Natural killer cell (primary cell): ENCODE measurements at places on chromosomes 3 and 15. TPM values are rescaled to one million over a fixed set of nuclear protein-coding genes. Genes with fewer than 3 reads are reported as not detected.
A peak's percentile ranks its signal among the peaks of the same experiment; 100 is the strongest.

TERC gene
- total RNA-seq = 2.7 TPM

AGBL1 gene
- not detected for total RNA-seq

UROC1 gene
- not detected for total RNA-seq

TLR9 gene
- total RNA-seq = not detected

DUOXA2 gene
- total RNA-seq = not detected

PIAS1 gene
- total RNA-seq = 99.2 TPM

DNA sequence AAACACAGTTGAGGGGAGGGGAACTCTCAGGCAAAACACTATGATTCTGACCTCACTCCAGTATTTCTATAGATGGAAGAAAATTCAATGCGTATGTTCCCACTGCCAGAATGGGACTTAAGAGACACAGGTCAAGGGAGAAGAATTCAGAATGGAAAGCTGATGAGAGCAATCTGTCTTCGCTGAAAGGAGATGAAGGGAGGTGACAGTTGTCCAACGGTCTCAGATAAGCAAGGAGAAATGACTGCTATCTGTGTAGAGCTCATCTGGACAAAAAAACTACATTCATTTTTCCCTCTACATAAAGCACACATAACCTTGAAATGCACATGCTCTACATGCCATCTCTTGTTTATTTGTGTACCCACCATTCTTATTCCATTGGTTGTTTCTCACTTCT lies 405.1 kb downstream of the LSAMP start:
- no peaks in the 10 kb centered on the region for H3K4me1 ChIP-seq
- no peak for DNase-seq
- H3K27ac ChIP-seq = no peak overlapping the region
- H3K4me3 ChIP-seq = no peak overlapping the region

DNA sequence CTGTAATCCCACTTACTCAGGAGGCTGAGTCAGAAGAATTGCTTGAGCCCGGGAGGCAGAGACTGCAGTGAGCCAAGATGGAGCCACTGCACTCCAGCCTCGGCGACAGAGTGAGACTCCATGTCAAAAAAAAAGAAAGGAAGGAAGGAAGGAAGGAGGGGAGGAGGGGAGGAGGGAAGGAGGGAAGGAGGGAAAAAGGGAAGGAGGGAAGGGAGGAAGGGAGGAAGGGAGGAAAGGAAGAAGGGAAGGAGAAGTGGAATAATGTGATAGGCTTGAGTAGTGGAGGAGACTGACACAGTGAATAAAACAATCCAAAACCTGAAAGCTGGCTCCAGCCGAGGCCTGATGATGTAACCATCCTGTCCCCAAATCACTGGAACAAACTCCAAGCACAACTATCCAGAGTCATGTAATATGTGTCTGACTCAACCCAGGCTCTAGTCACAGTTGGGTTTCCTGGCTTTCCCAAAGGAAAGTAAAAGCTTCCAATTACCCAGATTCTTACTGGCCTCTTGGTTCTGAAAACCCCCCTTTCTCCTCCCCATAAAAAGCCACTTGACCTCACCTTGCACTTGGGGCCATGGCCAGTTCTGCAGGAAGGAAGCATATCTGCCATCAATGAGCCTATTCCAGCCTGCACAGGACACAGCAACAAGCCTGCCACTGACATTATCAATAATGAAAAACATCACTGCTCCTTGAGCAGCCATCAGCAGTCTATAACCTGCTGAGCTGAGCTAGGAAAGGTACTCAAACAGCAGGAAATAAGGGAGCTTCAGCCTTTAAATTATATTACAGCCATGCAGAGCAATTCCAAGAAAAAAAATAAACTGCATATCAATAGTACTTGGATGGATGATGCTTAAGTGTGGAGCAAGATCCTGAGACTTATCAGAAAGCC lies 48.3 kb downstream of the MB21D2 start:
- no peaks in the 10 kb centered on the region for H3K36me3 ChIP-seq
- DNase-seq = no peak
- H3K4me3 ChIP-seq = no peak overlapping the region
- H3K4me1 ChIP-seq = no peaks in the 10 kb centered on the region
- H3K27me3 ChIP-seq = no peaks in the 10 kb centered on the region
- H3K27ac ChIP-seq = no peak overlapping the region

GRCh38 chr3:77186728-77187127 lies 146.8 kb downstream of the ROBO2 start:
- H3K27me3 ChIP-seq = no peaks in the 10 kb centered on the region
- no peak overlapping the region for H3K27ac ChIP-seq
- no peaks in the 10 kb centered on the region for H3K36me3 ChIP-seq
- H3K4me3 ChIP-seq = no peak overlapping the region
- DNase-seq = no peak

- no peaks in the 10 kb centered on the region for H3K36me3 ChIP-seq
- peak overlapping the region; percentile 78 for H3K27ac ChIP-seq
- peak overlapping the region; percentile 93 for H3K4me3 ChIP-seq
- no peaks in the 10 kb centered on the region for H3K27me3 ChIP-seq
These were observed 930 bp upstream of the PPM1L start for GRCh38 chr3:160754855-160755747.

GRCh38 chr3:172221547-172221946 lies 182.2 kb downstream of the FNDC3B start:
- peaks cover 6% of the 10 kb centered on the region for H3K4me1 ChIP-seq
- H3K27ac ChIP-seq = no peak overlapping the region
- H3K27me3 ChIP-seq = no peaks in the 10 kb centered on the region
- no peak overlapping the region for H3K4me3 ChIP-seq
- no peak for DNase-seq

DNA sequence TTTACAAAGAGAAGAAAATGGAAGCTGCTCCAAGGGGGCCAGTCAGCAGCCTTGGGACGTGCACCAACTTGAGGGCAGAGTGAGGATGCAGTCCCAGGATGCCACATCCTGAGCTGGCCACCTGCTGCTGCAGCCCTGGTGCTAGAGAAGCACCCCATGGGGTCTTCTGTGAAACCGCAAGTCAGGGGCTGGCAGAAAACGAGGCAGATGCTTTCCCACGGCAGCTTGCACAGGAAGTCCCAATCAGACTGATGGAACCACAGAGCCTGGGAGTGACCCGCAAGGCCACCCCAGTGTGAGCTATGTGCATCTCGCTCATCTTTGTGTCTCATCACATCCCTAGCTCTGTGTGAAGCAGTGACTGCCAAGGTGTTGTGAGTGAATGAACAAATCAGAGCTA lies 76.5 kb downstream of the NUP210 start:
- peaks cover 67% of the 10 kb centered on the region for H3K36me3 ChIP-seq
- H3K4me3 ChIP-seq = no peak overlapping the region
- peaks cover 54% of the 10 kb centered on the region for H3K4me1 ChIP-seq
- H3K27me3 ChIP-seq = no peaks in the 10 kb centered on the region

- H3K27ac ChIP-seq = no peak overlapping the region
- H3K4me3 ChIP-seq = no peak overlapping the region
- no peaks in the 10 kb centered on the region for H3K27me3 ChIP-seq
- no peak for DNase-seq
These were observed 167.6 kb downstream of the ECT2 start for GRCh38 chr3:172918165-172918564.

DNA sequence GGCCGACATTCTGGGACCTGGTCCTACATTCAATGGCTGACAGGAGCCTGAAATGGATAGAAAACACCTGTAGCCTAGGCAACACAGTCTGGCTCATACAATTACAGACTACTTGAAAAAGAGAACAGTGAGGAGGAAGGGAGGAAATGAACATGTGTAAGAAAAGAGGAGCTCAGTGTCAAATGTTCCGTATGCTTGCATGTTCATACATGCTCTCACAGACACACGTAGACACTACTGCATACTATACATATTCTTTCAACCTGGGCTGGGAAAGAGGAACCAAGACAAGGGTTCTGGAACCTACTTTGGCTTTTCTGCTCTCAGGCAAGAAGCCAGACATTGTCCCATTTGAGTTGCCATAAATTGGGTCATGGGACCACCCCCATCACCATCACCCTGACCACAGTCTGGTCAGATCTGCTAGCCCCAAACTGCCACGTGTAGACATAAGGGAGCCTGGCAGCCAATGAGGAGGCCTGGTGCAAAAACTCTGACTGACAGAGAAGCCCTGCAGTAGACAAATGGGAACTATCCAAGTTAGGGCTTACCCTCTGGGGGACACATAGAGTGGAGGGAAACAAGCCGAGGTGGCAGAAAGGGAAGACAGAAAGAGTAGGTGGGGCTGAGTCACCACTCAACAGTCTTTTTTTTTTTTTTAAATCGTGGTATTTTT lies 310.0 kb downstream of the SHQ1 start:
- no peaks in the 10 kb centered on the region for H3K36me3 ChIP-seq
- no peak overlapping the region for H3K4me3 ChIP-seq
- DNase-seq = no peak
- H3K27ac ChIP-seq = no peak overlapping the region

GRCh38 chr15:76011627-76012551 lies at the start of gene NRG4:
TSS of gene NRG4 (minus strand) at chr15:76012424. CDS start at chr15:76011230, 1,194 bp downstream.
- H3K27ac ChIP-seq = no peak within 1 kb of the TSS
- no peaks in the 10 kb centered on the region for H3K36me3 ChIP-seq
- H3K4me3 ChIP-seq = no peak within 1 kb of the TSS
- no peaks in the 10 kb centered on the region for H3K4me1 ChIP-seq
- no peak for DNase-seq

DNA sequence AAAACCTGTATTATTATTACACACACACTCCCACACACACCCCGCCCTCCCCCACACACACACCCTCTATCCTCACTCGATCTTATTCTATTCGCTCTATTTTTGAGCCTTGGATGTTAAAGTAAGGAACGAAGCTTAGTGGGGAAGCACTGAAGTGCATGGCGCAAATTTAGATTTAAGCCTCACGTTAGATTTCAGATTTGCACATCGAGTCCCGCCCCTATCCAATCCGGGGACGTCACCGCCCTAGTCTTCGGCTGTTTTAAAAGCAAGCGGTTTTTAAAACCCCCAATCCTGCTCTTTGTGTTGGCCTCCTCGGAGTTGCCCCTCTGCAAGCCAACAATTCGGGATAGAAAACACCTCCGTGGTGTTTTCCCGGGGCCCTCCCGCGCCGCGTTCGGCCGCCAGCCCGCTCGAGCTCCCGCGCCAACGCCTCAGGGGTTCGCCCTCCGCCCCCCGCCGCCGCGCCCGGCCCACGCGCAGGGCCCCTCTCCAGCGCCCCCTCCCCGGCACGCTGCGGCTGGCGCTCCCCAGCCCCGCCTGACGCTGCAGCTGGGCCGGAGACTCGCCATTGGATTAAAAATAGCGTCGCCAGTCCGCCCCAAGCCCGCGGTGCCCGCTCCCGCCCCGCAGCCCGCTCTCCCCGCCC lies at the start of gene USP13:
Gene USP13 (plus strand): TSS at position 594 of the 649 bp plus-strand sequence. CDS start 186 bp downstream, outside the sequence.
- DNase-seq = peak; percentile 80
- peak within 1 kb of the TSS; percentile 88 for H3K4me3 ChIP-seq
- H3K4me1 ChIP-seq = peaks cover 16% of the 10 kb centered on the region
- no peaks in the 10 kb centered on the region for H3K36me3 ChIP-seq
- no peaks in the 10 kb centered on the region for H3K27me3 ChIP-seq

GRCh38 chr15:81271761-81272644 lies 51.9 kb downstream of the STARD5 start:
- H3K27ac ChIP-seq = no peak overlapping the region
- no peaks in the 10 kb centered on the region for H3K27me3 ChIP-seq
- H3K4me1 ChIP-seq = no peaks in the 10 kb centered on the region
- no peak for DNase-seq
- H3K36me3 ChIP-seq = no peaks in the 10 kb centered on the region

DNA sequence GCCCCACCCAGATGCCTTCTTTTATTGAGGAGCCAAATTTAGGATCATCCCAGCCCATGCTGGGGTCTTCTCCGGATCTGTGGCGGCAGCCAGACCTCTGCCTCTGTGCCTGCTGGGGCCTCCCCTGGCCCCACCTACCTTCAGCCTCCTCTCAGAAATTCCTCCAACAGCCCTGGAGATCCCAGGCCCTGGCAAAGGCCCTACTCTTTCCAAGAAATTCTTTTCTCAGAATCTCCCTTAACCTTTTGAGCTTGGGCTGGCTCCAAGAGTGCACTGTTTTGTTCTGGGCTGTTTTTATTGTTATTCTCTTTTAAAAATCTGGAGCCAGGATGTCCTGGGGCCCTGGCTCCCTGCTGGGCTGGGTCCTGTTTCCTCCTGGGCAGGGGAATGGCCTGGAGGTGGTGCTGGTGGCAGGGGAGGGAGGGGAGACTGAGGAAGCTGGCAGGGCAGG lies 57.8 kb downstream of the GRIP2 start:
- no peaks in the 10 kb centered on the region for H3K27me3 ChIP-seq
- DNase-seq = no peak
- H3K27ac ChIP-seq = no peak overlapping the region
- H3K36me3 ChIP-seq = peaks cover 55% of the 10 kb centered on the region
- H3K4me3 ChIP-seq = no peak overlapping the region
- no peaks in the 10 kb centered on the region for H3K4me1 ChIP-seq

DNA sequence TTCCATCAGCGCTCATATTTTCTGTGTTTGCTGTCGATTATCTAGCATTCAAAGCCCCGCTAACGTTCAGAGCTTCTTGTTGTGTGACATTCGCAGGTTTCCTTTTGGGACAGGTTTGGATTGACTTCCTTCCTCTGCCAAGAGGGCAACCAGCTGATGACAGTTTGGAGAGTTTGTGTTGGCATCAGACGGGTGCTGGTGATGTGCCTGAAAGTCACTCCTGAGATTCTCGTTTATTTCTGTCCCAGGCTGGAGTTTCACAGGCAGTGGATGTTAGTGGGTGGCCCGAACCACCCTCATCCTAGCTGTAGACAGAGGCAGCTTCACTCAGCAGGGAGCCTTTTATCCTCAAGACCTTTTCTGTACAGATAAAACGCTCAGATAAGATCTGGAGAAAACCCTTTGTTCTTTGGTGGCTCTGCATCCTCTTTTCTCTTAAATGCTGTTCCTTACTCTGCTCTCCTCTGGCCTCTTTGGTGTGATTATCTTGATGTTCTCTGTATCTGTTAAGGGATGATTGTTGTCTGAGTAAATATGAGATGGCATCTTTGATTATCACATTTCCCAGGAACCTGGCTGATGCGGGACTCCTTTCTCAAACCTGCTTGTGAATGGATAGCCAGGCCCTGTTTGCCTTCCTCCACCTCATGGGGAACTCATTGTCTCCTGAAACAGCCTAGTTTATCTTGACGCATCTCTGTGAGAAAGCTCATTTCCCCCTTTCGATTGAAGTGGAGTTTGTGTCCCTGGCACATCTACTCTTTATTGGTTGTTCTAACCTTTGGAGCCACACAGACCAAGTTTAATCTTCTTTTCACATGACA lies 35.9 kb downstream of the CGNL1 start:
- no peaks in the 10 kb centered on the region for H3K4me1 ChIP-seq
- H3K27ac ChIP-seq = no peak overlapping the region
- no peaks in the 10 kb centered on the region for H3K36me3 ChIP-seq
- no peak overlapping the region for H3K4me3 ChIP-seq
- DNase-seq = no peak
- no peaks in the 10 kb centered on the region for H3K27me3 ChIP-seq
